CD4-positive, alpha-beta T cell treated with Interleukin-17A for 1 hour (primary cell): ENCODE measurements at places on chromosomes 3 and 15.

- no peak for DNase-seq
Observed at GRCh38 chr3:45932112-45932511, 11.2 kb upstream of the CXCR6 start.

DNA sequence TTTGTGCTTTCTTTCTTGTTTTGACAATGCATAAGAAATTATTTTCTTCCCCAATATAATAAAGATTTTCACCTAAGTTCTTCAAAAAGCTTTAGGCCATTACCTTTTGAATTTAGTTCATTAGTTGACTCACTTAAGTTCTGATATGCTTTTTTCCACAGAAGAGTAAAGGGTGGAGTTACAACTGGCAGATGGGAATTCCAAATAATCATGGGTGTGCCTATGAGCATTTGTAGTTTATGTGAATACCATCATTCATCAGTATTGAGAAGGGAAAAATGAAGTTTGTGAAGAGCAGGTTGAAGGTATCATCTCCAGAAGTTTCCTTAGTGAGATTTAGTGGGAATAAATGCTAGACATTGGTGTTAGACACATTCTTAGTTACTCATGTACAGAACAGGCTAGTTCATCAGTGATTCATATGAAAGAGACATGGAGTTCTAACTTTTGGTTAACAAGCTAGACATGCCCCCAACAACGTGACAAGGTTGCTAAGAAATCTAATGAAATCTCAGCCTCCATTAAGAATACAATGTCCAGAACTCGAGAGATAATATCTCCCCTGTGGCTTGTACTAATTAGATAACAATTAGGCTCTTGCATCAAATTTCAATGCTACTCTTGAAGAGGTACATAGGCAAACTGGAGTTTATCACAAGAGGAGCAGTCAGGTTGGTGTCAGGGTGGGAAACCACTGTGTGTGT, 16.9 kb upstream of the ALCAM start:
- DNase-seq: no peak

GRCh38 chr3:138377804-138378203, 29.4 kb downstream of the MRAS start:
- DNase-seq: no peak

DNA sequence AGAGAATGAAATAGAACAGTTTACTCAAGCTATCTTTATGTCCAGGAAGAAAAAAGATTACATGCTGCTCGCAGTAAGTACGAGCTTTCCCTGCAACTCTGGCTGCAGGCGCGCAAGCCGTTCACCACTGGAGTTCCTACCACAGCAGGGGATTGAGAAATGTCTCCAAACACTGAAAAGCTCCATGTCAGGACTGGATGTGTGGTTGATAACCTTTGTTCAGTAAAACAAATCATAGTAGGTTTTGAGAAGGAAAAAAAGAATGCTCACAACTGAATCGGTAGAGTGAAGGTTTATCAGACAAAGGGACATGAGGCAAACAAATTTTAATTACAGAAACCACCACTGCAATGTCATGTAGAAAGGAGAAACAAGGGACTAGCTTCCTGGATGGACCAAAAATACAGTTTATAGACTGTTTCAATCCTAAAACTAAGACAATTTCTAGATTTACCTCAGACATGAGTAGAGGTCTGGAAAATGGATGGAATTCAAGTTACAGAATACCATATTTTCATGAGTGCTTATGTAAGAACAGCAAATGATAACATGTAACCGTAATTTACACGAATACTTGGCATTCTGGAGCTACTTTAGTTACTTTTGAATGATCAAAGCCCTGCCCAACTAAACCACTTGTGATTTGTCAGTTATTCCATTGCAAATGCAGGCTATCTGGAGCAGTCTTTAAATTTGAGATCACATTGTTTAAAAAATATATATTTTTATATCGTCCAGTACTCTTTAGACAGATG, 471.1 kb downstream of the SHQ1 start:
- DNase-seq: no peak

DNA sequence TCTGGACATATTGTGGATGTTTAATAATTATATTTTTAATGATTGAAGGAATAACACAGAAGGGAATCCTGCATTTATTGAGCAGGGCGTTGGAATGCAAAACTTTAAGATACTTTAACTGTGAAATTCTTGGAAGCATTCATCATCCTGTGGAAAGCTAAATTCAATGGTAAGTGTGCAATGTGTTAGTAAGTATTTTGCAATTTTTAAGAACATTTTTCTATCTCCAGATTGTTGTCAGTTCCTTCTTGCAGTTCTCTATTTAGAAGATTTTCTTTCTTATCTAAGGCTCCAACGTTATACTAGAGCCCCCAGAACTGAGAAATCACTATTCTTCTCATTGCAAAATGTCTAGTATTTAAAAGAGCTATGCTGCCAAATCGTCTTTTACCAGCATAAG, 132.2 kb upstream of the TSC22D2 start:
- DNase-seq: no peak

- DNase-seq: no peak
Observed at GRCh38 chr3:64575211-64575844, 112.5 kb downstream of the ADAMTS9 start.

GRCh38 chr3:51434746-51435327, 43.8 kb downstream of the RBM15B start:
- DNase-seq: peak; percentile 67

DNA sequence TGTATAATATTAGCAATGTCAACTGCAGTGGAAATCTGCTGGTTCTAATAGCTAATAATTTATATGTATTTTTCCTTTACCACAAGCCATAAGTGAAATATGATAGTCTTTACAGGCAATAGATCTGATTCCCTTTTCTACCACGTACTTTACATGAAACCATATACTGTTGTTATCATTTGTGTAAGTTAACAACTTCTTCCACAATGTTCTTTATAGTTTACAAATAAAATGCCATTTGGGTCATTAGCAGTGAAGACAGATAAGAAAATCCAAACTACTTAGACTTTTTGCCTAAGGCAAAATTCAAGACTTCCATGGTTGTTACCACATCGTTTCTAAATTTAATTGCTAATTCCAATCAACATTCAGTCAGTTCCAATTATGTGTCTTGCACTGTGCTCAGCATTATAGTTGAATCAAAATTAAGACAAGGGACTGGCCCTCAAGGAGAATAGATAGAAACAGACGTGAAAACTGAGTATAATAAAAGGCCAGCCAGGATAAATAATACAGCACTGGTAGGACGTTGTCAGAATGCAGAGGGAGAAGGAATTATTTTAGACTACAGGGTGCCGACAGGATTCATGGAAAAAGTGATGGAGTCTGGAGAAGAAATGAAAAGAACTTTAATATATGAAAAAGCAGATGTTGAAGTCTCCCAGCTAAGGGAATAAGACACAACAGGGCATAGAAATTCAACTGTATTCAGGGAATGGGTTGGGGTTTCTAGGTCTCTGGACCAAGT, 249.8 kb downstream of the ALCAM start:
- DNase-seq: no peak

- DNase-seq: no peak
Observed at GRCh38 chr3:126340596-126340942, 16.6 kb downstream of the KLF15 start.

- no peak for DNase-seq
Observed at GRCh38 chr3:16927485-16927884, 42.7 kb downstream of the PLCL2 start.

GRCh38 chr3:12371525-12372140, 82.8 kb downstream of the PPARG start:
- no peak for DNase-seq

DNA sequence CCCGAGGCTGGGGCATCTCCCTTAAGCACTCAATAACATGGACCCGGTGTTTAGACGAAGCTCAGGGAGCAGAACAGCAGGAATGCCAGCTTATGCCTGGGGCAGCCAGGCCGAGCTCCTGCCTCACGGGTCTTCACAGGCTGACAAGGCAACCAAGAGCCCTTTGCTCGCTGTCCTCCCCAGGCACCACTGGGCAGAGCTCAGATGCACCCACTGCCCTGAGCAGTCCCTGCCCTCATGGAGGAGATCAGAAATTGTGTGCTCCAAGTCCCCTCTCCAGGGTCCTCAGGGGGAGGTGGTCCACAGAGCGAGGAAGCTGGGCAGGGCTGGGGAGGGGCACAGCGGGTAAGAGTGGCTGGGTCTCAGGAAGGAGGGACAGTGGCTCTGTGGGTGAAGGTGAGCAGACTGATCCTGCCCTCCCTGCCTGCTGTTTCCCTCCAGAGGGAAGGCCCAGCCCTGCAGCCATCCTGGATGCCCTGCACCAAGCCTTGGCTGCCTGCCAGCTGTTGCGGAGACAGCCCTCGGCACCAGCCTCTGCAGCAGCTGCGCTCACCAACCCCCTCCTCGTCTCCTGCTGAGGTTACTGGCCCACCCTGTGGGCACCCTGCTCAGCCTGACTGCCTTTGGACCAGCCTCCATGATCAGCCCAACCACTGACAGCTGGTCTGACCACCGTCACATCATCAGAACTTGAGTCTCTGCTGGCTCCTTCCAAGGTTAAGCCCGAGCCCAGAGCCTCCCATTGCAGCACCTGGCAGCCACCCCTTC, 21.1 kb upstream of the GP9 start:
- no peak for DNase-seq
